ENCODE measurements at places on chromosomes 4 and X.

DNA sequence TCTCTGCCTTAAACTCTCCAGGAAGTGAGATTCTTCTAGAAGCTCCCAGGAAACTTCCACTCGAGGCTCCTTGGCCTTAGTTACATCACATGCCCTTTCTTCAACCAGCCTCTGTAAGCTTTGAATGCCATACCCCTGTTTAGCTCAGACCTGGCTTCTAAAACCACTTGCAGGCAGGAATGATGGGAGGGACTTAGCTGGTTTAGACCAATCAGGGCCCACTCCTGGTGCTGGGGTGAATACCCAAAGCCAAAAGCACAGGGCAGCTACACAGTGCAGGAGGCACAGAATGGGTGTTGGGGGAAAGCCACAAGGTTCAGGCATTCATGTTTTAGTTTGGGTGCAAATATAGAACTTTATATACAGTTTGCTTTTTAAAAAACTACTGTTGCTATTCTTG, 296.2 kb downstream of the FRMPD4 start:
- no peak for DNase-seq

- DNase-seq, result no peak
These were observed 152.0 kb upstream of the USP9X start for GRCh38 chrX:40933132-40933705.

DNA sequence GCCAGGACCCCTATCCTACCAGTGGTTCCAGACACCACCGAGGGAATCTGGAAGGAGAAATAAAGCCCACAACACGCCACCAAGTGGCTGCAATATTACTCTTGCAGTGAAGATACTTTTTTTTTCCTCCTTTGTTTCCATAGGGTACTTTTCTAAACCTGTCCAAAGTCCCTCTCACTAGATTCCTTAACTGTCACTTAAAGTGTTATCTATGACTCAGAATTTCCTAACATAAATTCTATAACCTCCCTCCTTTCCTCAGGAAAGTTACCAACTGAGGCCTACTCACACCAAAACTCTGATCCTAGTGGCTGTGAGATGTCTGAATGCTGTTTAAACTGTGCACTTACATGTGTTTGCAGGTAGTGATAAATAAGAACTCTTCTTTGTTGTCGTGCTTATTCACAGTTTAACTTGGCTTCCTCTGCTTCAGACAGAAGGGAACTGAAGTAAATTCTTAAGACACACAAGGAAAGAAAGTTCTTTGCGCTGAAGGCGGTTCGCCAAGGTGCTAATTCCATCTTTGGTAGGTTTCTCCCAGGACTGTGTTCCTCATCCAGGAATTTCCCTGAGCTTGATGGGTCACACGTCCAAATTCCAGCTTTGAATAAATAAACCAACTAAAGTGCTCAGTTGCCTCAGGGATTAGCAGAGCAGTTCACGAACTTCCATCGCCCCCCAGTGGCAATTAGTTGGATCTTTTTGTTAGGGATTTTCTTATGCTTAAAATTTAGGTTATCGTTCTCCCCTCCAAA, 10.7 kb upstream of the HCCS start:
- peak; percentile 78 for DNase-seq

GRCh38 chr4:172998527-172999469, 169.8 kb upstream of the GALNT7 start:
- DNase-seq, result no peak

- DNase-seq, result no peak
These were observed 50.2 kb downstream of the ZNF827 start for GRCh38 chr4:145888393-145888792.

GRCh38 chr4:108010167-108010566, 20.5 kb downstream of the HADH start:
- DNase-seq, result no peak

- DNase-seq, result no peak
These were observed 60.1 kb downstream of the ABLIM2 start for GRCh38 chr4:8098506-8098905.

- no peak for DNase-seq
These were observed 69.0 kb downstream of the GLRA2 start for GRCh38 chrX:14598330-14598729.

- DNase-seq, result no peak
These were observed 26.5 kb downstream of the ZNF81 start for GRCh38 chrX:47863187-47863586.

DNA sequence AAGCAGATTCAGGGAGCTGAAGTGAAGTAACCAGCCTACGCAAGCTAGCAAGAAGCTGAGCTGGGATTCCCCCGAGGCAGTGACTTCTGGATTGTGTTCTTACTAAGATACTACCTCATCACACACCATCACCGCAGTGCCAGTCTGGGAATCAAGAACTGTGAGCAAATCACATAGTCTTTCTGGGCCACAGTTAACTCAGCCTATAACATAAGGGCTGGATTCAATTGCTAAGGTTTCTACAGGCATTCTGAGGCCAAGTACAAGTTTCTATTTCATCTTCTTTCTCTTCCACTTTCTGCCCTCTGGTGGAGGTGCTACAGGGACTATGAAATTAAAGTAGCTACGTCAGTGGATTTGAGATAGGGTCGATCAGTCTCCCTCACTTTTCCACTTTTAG, 1.4 kb upstream of the CORIN start:
- no peak for DNase-seq

- no peak for DNase-seq
These were observed 107.5 kb downstream of the GABRG1 start for GRCh38 chr4:46016306-46016705.

GRCh38 chr4:18611026-18611425, 589.5 kb upstream of the LCORL start:
- DNase-seq, result no peak

- DNase-seq, result peak; percentile 26
These were observed 54.2 kb downstream of the SUPT20HL2 start for GRCh38 chrX:24259544-24260240.

GRCh38 chrX:2627272-2627867, 63.7 kb upstream of the CD99 start:
- peak; percentile 55 for DNase-seq

DNA sequence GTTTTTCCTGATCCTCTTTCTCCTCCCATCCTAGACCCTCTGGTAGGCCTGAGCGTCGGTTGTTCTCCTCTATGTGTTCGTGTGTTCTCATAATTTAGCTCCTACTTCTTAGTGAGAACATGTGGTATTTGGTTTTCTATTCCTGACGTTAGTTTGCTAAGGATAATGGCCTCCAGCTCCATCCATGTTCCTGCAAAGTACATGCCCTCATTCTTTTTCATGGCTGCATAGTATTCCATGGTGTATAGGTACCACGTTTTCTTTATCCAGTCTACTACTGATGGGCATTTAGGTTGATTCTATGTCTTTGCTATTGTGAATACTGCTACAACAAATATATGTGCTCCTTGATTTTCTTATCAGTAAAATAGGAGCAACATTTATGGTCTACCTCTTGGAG, 146.8 kb upstream of the PTCHD1 start:
- DNase-seq, result no peak

DNA sequence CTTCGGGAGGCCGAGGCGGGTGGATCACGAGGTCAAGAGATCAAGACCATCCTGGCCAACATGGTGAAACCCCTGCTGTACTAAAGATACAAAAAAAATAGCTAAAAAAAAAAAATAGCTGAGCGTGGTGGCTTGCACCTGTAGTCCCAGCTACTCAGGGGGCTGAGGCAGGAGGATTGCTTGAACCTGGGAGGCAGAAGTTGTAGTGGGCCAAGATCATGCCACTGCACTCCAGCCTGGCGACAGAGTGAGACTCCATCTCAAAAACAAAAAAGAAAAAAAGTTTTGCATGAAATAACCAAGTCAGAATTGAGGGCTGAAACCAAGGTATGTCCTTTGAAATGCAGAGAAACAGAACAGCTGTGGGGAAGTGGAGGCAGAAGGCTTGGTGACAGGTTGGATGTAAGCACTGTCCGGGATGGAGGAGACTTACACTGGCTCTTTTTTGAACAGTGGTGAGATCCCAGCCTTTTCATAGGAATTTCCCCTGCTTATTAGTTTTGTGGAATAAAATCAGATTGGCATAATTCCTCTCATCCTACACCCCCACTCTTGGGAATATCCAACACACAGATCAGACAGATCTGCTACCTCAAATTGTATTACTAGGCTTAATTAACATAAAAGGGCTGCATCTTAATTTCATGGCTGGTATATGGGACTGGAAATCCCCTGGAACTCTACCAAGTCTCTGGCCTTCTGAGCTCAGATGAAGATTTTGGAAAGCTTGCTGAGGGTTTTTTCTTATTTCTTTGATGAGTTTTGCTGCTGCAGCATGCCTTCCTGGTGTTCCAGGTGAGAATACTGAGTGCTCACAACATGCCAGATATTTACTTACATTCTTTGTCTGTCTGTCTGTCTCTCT, 18.8 kb upstream of the C4orf36 start:
- no peak for DNase-seq

DNA sequence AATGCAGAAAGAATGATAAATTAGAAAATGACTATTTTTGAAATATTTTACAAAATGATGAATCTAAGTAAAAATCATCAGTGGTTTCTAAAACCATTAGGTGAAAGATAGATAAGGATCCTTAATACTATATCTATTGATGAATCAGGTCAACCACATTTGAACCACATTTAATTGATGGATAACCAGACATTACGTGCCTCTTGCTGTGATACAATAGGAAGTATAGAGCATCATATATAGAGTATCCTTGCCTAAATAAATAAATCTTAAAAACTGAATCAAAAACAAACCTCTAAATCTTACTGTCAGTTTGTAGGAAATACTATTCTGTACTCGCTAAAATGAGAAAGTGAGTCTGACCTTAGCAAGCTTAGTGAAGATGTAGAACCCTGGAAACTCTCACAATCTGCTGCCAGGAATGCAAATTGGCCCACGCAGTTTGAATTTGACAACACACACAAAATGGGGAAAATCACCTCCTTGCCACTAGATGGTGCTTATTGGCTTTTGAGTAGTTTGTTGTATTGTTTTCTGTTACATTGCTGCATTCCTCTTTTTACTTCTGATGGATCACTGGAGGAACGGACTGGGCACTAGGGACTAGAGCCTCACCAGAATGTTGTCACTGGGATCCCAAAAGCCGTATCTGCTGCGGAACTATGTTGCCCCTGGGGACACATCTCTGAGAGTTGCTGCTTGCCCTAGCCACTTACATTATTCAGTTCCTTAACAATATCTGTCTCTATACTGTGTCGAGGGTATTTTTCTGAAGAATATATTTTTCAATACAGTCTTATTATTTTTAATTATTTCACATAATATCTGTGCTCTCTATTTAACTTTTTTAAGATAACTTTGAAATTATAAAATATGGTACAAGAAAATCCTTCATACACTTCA, 25.4 kb upstream of the SLAIN2 start:
- DNase-seq, result no peak

DNA sequence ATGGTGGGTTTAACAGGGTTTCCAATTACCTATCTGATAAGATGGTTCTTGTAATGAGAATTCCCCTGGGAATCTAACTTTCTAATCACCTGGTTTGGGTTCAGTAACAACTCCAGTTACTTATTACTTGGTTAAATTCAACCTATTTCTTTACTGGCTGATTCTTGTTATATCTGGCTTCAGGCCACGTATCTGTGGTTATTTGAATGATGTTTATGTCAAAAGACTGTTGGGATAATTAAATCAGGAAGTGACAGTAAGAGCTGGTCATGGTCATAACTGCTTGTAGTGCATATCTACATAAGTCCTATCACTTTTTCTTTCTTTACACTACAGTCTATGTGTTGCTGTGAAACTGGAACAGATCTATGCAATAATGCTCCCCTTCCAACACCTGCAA, 108.1 kb downstream of the MID1 start:
- DNase-seq, result no peak

- no peak for DNase-seq
These were observed 2.7 kb downstream of the SCML2 start for GRCh38 chrX:18351784-18352183.

DNA sequence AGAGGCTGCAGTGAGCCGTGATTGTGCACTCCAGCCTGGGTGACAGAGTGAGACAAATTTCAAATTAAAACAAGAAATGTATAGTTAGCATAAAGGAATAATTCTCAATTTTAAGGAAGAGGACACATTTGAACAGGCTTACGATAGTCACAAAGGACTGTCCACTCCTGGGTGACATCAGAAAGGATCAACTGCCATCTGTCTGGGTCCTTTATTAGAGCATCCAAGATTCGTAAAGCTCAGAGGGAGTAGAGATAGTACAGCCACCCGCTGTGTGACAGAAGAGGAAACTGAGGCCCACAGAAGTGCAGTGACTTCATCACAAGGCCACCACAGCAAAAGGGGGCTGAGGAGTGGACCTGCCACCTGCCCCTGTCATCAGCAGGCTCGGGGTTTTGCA, 149.3 kb upstream of the RBPJ start:
- no peak for DNase-seq

All from spinal cord (tissue), 10 donors.